ENCODE measurements at places on chromosomes 4 and X.

- DNase-seq: peak; percentile 74
These were observed 118.2 kb upstream of the STX18 start for GRCh38 chr4:4659871-4660651.

- no peak for DNase-seq
These were observed 118.6 kb downstream of the ZMAT1 start for GRCh38 chrX:101813200-101813599.

DNA sequence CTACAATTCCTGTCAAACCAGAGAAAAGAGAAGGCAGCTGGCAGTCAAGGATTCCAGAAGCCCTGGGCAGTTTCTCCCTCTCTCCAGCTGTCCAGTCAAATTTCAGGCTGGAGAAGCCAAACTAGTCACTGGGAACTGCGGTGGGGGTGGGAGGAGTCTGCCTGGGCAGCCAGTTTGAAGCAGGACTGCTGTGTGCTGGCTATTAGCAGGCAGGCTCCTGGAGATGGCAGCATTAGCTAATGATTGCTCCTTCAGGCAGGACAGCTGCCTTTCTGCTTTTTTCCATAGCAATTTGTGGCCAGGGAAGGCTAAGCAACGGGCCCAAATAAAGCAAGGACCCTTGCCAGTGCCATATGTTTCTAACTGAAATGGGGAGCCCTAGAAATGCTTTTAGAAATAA, 44.7 kb upstream of the FGF13 start:
- DNase-seq: peak; percentile 5

DNA sequence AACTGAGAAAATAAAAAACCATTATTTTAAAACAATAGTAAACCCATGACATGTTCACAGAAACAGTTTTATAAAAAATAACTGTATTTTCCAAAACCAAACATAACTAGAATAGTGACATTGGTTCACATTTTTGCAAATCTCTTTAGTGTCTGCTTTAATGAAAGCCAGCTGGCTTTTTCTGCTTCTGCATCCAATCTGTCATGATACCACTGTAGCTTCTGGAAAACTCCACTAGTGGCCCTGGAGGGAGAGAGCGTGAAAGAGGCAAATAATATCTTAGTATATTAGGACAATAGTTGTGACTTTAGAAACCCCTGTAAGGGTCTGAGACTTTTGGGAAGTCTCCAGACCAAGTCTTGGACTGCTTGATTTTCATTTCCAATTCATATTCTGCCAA, 31.1 kb downstream of the FGFBP1 start:
- no peak for DNase-seq

GRCh38 chrX:153649915-153650782, 3.1 kb downstream of the DUSP9 start:
- no peak for DNase-seq

DNA sequence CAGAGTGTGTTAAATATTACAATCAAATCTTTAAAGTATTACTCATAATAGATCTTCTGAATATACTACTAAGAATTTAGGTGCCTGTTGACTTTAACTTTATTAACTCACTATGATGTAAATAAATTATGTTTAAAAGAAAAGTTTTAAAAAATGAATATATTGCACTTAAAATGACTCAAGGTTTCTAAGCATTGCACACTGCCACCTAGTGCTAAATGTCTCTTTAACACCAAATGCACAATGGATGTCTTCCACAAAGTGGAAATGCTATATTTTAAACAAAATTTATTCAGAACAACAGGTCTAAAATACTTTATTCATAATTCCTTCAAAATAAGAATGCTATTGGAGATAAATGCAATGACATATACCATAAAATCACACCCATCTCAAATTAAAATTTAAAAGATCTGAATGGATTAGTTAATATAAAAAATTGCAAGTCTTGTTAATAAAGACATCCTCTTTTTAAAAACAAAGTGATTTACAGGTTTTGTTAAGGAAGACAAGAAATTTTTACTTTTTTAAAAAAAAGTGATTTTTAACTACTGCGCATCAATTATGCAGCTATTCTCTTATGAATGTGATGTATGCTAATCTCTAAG, 5.5 kb downstream of the INPP4B start:
- DNase-seq: no peak

GRCh38 chr4:29390921-29391320, 1329.2 kb upstream of the PCDH7 start:
- DNase-seq: no peak

- DNase-seq: peak; percentile 29
These were observed 107.5 kb upstream of the RPL34 start for GRCh38 chr4:108512615-108513505.

DNA sequence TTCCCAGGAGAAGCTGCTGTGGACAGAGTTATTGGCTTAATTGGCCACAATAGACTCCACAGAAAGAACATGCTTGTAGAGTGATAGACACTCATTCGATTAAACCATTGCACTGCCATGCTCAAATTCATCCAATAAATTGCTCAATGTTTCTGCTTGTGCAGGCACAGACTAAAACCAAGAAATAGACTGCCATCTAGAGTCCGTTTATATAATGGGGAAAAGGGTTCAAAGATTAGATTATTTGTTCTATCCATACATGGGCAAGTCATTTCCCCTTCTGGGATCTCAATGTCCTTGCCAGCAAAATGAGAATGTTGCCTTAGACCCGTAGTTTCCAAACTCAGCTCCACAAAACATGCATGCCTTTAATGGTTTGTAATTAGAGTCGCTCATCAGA, 8.7 kb downstream of the SMIM10 start:
- DNase-seq: peak; percentile 8

- no peak for DNase-seq
These were observed 284.4 kb downstream of the AFF2 start for GRCh38 chrX:148784856-148785255.

GRCh38 chrX:47218920-47219815, 687 bp downstream of the CDK16 start:
- DNase-seq: peak; percentile 27

GRCh38 chr4:84239278-84239845, 259.7 kb downstream of the NKX6-1 start:
- DNase-seq: no peak

DNA sequence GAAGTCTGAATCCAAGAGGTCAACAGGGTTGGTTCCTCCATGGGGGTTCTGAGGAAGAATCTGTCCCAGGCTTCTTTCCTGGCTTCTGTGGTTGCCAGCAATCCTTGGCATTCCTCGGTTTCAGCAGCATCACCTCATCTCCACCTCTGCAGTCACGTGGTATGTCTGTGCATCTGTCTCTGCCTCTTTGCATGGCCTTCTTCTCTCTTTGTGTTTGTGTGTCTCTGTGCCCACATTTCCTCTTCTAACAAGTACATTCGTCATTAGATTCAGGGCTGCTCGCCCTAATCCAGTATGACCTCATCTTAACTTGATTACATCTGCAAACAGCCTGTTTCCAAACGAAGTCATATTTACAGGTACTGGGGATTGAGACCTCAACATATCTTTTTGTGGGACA, 114.0 kb downstream of the BCOR start:
- peak; percentile 1 for DNase-seq

DNA sequence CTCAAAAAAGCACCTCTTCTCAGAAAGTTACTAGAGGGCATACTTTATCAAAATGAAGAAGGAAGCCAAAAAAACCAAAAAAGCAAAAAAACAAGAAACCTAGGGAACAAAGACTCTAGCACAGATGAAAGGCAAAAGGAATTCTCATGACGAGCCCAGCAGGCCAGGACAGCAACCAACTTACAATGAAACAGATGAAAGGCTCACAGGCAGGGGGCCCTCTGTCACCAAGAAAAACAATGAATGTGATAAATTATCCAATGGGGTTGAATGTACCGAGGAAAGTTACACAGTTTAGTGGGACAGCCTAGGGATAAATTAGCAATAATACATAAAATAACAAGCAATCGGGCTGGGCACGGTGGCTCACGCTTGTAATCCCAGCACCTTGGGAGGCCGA, 79.0 kb downstream of the GPR82 start:
- DNase-seq: no peak

DNA sequence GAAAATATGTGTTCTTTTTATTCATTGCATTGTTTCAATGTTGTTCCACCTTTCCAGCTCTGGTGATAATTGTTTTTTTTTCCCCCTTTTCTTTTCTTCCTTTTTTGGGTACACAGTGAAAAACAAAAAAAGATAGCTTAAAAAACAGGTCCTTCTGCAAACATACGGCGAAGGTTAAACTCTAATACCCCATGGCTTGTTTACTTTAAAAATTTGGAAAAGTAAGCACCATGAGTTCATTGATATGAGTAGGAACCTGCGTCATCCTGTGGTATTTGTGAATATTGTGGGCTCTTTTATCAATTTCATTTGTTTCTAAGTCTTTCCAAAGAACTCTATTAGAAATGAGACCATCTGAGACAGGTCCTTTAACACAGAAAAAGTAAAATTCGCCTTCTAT, 123.5 kb downstream of the CHRNA9 start:
- no peak for DNase-seq

DNA sequence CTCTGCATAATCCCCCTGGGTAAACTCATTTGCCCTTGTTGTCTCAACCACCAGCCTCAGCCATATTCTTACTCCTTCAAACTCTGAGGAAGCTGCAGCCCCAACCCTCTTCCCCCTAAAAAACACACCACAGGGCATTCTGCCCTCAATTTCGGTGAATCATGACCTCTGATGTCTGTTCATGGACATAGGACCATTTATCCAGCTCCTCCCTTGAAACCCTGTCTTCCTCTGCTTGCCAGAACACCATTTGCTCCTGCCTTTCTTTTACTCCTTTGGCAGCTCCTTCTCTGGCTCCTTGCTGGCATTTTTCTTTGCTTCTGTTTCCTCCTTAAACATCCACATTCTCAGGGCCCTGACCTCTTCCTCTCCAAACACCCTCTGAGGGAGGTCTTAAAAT, 87.1 kb downstream of the ITIH6 start:
- DNase-seq: no peak

GRCh38 chr4:118752551-118752950, 67.4 kb downstream of the METTL14 start:
- DNase-seq: no peak

GRCh38 chrX:103791228-103791627, 14.6 kb downstream of the PLP1 start:
- DNase-seq: no peak

Data from RWPE1 (cell line).